ENCODE measurements at places on chromosomes 4 and X. TPM values are rescaled to one million over a fixed set of nuclear protein-coding genes. Genes with fewer than 3 reads are reported as not detected.
A peak's percentile ranks its signal among the peaks of the same experiment; 100 is the strongest.

Gene FNIP2
- 3.5 TPM for polyA plus RNA-seq

Gene CXCL1
- polyA plus RNA-seq = 13.8 TPM

Gene DIPK2B
- 3.5 TPM for polyA plus RNA-seq

Gene FSTL5
- polyA plus RNA-seq = 0.36 TPM

Gene FRMD7
- not detected for polyA plus RNA-seq

- DNase-seq = no peak
These were observed 130.0 kb downstream of the HMX1 start for GRCh38 chr4:8741513-8742226.

- no peak for DNase-seq
These were observed 71.1 kb downstream of the TRAM1L1 start for GRCh38 chr4:117014236-117014635.

- DNase-seq = no peak
These were observed 115.1 kb downstream of the PPP3CA start for GRCh38 chr4:101232074-101232776.

DNA sequence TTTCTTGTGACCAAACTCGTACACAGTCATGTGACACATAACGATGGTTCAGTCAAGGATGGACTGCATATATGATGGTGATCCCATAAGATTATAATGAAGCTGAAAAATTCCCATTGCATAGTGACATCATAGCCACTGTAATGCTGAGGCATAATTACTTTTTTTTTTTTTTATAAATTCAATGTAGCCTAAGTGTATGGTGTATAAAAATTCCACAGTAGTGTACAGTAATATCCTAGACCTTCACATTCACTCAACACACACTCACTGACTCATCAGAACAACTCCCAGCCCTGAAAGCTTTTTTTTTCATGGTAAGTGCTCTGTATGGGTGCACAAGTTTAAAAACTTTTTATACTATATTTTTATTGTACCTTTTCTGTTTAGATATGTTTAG lies 105.0 kb downstream of the AREG start:
- DNase-seq = no peak

GRCh38 chr4:182427554-182427953 lies 184.4 kb downstream of the TENM3 start:
- no peak for DNase-seq

GRCh38 chr4:44351069-44351468 lies 97.5 kb downstream of the KCTD8 start:
- no peak for DNase-seq

GRCh38 chr4:21184788-21185187 lies 484.5 kb downstream of the PACRGL start:
- DNase-seq = no peak

- no peak for DNase-seq
These were observed 179.3 kb upstream of the STS start for GRCh38 chrX:6968231-6968630.

GRCh38 chr4:24802648-24803047 lies 7.3 kb downstream of the SOD3 start:
- no peak for DNase-seq

DNA sequence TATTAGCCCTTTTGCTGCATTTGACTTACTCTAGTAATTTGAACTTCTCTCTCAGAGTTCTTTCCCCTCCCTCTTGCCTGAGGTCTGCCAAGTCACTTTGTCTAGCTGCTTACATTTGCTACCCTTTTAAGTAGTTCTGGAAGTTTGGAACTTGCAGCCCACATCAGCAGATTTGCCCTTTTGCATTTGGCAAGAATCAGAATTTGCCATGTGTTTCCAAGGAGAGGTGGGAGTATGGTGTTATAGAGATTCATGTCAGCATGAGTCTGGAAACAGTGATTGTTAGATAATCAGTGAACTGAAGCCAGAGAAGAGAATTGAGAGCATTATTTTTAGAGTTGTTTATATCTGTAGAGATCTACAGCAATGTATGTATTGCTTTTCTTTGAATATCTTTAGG lies 52.1 kb downstream of the KLHL34 start:
- DNase-seq = no peak

GRCh38 chr4:157957905-157958304 lies 214.9 kb downstream of the GASK1B start:
- DNase-seq = no peak

DNA sequence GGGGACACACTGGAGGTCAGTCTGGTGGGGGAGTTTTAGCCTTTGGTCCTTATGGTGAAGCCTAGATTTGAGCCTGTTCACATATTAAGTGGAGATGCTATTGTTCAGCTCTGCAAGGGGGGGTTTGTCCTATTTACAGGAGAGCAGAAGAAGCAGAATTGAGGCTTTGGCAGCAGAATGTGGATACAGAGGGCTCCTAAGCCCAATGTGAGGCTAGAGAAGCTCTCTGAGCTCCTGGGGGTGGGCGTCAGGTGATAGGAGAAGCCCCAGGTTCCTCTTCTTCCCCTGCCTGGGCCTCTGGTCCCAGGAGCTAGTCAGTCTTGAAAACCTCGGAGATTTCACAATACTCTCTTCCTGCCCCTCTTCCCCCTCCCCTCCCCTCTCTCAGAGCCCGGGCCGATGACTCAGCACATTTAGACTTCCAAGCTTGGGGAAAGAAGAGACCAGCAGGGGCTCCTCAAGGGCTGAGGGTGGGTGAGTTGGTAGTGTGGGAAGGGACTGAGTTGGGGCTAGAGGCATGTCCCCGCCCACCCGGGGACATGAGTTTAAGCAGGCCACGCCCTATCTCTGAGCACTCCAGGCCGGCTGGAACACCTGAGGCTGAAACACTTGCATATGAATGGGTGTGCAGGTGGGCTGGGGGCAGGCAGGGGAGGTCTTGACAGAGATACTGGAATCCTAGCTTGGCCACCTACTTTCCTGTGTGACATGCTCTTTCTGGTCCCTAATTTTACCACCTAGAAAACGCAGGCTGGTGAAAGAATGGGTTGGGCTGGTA lies 3.4 kb downstream of the TFE3 start:
- peak; percentile 38 for DNase-seq

GRCh38 chr4:47415719-47416118 lies 47.8 kb downstream of the COMMD8 start:
- no peak for DNase-seq

DNA sequence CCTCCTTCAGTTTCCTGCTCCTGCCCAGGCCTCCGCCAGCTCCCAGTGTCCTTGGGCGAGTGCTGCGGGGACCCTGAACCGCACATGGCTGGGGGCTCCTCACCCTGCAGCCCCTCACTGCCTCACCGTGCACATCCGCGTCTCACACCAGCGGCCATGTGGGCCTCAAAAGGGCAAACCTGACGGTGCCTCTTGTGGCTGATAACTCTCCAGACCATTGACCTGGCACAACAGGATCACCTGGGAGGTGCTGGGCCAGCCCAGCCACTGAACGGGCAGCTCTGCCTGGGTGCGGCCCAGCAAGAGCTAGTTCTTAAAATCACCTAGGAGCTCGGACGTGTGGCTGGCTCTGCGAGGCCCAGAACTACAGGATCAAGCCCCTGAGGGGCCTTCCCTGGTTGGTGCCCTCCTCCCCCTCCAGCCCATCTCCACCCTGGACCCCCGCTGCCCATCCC lies 4.1 kb upstream of the S100P start:
- DNase-seq = peak; percentile 68

DNA sequence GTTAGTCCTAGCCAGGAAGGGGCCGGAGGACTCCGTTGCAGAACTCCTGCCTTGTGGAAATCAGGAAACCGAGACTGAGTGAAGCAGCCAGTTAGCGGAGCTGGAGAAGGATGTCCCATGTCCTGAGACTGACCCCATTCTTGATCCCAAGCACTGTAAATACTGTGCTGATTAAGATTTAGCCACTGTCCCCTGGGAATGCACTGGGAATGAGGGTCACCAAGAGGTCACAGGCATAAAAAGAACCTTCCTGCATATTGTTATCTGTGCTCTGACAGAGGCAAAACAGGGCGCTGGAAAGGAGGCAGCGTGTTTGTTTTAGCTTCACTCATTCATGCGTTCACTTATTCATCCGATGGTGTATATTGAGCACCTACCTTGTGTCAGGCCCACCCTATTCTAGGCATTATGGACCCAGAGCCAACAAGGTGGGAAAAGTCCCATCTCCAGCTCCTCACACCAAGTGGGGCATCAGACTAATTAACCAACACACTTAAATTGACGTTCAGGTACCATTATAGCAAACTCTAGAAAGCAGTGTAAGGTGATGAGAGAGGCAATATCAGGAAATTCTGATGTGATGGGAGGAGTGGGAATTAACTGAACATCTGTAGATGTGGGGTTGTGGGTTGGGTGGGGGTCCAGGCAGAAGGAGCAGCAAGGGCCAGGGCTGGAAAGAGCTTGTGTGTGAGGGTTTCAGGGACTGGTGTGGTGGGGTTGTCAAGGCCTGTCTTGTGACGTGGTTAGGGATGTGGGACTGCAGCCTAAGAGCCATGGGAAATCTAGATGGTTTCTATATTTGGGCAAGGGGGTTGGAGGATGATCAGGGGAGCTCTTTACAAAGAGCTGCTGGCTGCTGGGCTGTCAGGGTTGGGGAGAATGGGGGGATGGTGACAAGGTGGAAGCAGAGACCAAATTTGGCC lies 10.6 kb upstream of the SLC2A9 start:
- no peak for DNase-seq

- no peak for DNase-seq
These were observed 332.2 kb upstream of the CXorf51B start for GRCh38 chrX:146477341-146477740.

DNA sequence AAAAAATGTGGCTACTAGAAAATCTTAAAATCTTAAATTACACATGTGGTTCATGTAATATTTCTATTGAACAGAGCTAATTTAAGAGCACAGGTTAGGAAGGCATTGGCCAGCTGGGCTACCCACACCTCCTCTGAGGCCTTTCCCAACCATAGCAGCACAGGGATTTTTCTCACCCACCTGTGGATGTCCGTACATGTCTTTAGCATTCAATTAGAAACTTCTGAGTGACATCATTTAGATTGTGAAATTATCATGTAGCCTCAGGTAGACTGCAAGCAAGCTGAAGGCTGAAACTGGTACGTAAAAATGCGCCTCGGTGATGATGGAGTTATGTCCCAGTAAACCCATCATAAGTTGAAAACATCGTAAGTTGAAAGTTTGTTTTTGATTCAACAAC lies 31.2 kb downstream of the SCARB2 start:
- DNase-seq = no peak

- no peak for DNase-seq
These were observed 20.1 kb upstream of the TET2 start for GRCh38 chr4:105126311-105127169.

- DNase-seq = peak; percentile 81
These were observed 342.4 kb downstream of the BCOR start for GRCh38 chrX:39755143-39756032.

DNA sequence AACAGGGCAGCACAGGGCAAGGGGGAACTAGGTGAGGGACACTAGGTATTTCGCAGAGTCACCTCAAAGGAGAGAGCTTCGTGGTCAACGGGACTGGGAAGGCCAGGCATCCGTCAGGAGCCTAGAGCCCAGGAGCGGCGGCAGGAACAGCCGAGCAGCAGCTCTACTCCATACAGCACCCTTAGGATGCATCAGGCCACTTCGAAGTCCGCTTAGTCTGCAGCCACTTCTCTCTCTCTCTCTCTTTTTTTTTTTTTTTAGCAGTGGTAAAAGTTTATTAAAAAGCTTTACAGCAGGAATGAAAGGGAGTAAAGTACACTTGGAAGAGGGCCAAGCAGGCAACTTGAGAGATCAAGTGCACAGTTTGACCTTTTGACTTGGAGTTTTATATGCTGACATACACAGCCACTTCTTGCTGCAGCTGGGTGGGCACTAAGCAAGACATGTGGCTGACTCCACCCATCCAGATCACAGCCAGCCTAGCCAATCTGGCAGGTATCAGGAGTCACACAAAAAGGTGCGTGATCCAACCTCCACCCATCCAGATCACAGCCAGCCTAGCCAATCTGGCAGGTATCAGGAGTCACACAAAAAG lies 209.7 kb upstream of the RADX start:
- peak; percentile 71 for DNase-seq

DNA sequence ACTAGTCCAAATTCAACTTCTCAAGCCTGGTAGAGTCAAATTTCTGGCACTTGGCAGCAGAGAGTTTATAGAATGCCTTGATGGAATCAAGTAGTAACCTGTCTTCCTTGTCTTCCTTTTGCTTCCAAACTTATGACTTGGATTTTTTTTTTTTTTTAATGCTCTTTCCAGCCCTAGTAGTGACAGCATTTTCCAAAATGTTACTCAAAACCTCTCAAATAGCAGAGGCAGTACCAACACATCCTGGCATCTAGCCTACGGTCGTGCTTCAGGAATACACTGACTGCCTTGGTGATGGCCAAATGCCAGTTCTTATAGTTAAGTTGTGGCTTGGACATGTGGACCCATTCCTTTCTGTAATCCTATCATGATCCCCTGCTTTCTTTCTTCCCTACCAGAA lies 46.0 kb downstream of the GALNT7 start:
- DNase-seq = no peak

DNA sequence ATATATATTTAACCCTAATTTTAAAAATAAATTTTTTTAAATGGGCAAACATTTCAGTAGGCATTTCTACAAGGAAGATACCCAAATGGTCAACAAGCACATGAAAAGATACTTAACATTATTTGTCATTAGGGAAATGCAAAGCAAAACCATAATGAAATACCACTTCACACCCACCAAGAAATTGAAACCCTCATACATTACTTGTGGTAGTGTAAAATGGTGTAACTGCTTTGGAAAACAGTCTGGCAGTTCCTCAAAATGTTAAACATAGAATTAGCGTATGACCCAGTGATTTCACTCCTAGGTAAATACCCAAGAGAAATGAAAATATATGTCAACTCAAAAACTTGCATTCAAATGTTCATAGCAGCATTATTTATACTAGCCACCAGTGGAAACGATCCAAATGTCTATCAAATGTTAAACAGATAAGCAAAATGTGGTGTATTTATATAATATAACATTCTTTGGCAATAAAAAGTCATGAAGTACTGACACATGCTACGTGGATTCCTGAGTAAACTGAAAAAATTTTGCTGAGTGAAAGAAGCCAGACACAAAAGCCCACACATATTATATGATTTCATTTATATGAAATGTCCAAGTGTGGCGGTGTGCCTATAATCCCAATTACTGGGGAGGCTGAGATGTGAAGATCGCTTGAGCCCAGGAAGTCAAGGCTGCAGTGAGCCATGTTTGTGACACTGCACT lies 16.6 kb downstream of the TRIM2 start:
- no peak for DNase-seq

DNA sequence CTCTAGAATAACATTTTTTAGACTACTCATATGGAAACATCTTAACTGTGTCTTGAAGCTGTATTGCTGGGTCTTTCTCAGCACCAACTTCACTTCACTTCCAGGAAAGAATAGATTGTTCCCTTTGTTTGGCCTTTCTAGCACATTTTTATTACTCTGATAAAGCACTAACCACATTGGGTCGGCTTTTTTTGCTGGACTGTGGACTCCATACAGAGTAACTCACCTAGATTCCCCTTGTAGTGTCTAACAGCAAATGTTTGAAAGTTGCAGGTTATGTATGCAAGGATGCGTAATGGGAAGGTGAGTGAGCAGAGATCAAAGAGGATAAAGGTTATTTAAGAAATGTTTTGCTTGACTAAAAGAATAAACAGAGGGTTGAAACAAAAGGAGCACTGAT lies 101.2 kb downstream of the MMRN1 start:
- DNase-seq = peak; percentile 68

- peak; percentile 77 for DNase-seq
These were observed 7.8 kb upstream of the AKAP14 start for GRCh38 chrX:119887721-119888425.
